ENCODE measurements at places on chromosomes 3 and 15.

GRCh38 chr15:85723960-85724945 is 70.5 kb downstream of the KLHL25 start:
- no peak for DNase-seq

GRCh38 chr3:9646800-9647152 is 2.5 kb upstream of the MTMR14 start:
- no peak for DNase-seq

GRCh38 chr15:71411538-71412482 is 296.5 kb downstream of the THSD4 start:
- DNase-seq = no peak

GRCh38 chr15:97623091-97623661 is 337.3 kb upstream of the ARRDC4 start:
- no peak for DNase-seq

GRCh38 chr15:36755341-36756000 is 176.0 kb downstream of the CDIN1 start:
- no peak for DNase-seq

GRCh38 chr3:59254433-59254832 is 204.6 kb upstream of the CFAP20DC start:
- no peak for DNase-seq

GRCh38 chr3:23920151-23920655 is 3.3 kb downstream of the RPL15 start:
- DNase-seq = no peak

- DNase-seq = no peak
Observed at GRCh38 chr15:52645916-52646315, 33.3 kb downstream of the ATOSA start.

GRCh38 chr3:132318451-132318850 is 1.2 kb downstream of the ACP3 start:
- no peak for DNase-seq

DNA sequence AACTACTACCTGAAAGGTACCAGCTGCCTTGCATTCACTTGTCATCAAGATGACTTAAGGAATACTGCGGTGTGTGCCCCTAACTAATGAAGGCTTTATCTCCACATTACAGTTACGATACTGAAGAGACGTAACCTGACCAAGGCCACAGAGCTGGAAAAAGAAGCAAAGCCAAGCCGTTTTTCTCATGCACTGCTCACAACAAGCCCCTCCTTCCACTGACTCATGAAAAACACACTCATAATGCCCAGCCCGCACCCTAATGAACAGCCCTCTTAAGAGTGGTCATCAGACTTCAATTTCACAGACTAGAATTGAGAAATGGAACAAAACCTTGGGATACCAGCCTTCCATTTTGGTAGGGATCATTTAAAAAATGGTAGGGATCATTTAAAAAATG is 11.6 kb downstream of the PSMD6 start:
- no peak for DNase-seq

- no peak for DNase-seq
Observed at GRCh38 chr3:99111235-99111634, 209.7 kb upstream of the DCBLD2 start.

- DNase-seq = no peak
Observed at GRCh38 chr3:56826831-56827722, 25.3 kb upstream of the ARHGEF3 start.

- no peak for DNase-seq
Observed at GRCh38 chr3:59608356-59608755, 558.5 kb upstream of the CFAP20DC start.

- no peak for DNase-seq
Observed at GRCh38 chr3:128051459-128051836, 789 bp upstream of the SEC61A1 start.

DNA sequence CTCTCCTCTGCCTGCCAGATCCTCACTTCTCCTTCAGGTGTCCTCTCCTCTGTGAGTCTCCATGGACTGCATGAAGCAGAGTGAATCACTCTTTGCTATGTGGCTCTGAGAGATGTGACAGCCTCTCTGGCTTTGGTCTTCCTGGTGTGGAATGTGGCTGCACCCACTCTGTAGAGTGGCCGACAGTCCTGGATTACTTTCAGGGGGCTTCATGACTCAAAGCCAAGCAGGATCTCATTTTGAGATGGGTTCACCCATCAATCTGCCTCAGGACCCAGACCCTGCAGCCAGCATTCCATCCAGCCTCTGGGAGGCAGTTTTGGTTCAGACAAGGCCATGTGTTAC is 221.9 kb upstream of the LYSMD4 start:
- DNase-seq = no peak

DNA sequence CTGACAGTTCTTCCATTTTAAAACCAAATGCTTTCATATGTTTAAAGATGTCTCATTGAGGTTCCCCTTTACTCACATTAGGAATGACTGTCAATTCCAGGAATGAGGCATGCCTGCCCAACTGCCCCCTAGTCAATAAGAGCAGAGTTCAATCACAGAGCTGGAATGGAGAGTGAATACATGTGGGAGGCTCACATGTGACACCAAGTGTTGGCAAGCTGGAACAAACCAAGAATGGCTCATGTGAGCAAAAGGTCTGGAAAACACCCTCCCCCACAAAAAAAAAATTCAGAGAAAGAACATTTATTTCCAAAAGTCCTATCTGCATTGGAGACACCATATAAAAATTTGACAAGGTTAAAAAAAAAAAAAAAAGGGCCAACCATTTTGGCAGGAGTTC is 3.7 kb downstream of the PBRM1 start:
- DNase-seq = no peak

- no peak for DNase-seq
Observed at GRCh38 chr15:100571592-100572167, 30.3 kb downstream of the LINS1 start.

DNA sequence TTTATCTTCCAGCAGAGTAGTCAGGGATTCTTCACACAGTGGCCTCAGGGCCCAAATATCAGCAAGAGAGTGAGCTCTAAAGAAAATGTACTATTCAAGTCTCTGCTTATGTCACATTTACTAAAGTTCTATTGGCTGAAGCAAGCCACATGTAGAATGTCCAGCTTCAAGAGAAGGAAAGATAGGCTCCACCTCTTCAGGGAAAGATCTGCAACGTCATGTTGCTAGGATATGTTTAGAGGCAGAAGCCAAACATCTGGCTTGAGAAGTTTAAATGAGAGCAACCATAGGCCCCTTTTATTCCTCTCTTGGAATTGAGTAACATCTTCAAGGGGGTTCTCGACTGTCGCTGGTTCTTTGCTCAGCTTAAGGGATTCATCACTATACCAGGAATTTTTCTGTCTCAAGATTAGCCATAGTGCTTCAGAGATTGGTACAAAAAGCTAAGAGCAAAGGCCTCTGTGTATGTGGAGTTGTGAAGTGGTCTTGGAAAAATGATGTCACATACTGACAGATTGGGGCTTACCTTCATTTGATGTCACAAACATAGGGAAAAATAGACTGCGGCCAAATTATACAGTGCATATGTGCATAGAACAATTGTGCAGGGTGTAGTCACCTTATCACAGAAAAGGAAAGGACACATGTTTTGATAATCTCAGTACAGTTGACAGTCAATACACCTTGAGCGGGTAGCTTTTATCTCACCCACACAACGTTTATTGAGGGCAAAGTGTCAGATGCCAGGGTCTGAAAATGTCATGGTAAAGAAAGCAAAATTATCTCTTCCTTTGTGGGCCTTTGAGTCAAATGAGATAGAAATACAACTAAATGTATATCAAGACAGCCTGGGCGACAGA is 11.3 kb upstream of the THRB start:
- DNase-seq = no peak

DNA sequence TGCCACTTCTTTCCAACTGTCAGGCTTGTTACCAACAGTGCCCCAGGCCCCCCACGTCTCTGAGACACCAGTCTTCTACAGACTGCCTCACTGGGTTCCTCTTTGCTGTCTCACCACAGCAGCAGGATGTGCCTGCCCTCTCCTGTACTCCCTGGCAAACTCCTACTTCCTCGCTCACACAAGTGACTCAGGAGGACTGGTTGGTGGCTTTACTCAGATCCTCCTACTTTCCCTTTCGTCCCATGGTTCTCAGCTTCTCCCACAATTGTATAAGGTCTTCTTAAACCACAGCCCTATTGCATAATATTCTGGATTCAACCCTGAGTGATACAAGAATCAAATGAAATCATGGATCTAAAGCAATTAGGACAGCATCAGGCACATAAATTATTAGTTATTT is 246.6 kb upstream of the PROK2 start:
- DNase-seq = no peak

- no peak for DNase-seq
Observed at GRCh38 chr15:42549032-42549491, 424 bp downstream of the HAUS2 start.

- DNase-seq = no peak
Observed at GRCh38 chr3:157669416-157669815, 166.2 kb upstream of the VEPH1 start.

DNA sequence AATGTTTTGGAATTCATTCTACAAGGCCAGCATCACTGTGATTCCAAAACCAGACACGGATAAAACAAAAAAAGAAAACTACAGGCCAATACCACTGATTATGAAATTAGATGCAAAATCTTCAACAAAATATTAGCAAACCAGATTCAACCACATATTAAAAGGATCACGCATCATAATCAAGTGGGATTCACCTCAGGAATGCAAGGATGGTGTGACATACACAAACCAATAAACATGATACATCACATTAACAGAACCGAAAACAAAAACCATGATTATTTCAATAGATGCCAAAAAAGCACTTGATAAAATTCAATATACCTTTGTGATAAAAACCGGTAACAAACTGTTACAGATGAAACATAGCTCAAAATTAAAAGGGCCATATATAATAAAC is 48.9 kb downstream of the DLG1 start:
- no peak for DNase-seq

DNA sequence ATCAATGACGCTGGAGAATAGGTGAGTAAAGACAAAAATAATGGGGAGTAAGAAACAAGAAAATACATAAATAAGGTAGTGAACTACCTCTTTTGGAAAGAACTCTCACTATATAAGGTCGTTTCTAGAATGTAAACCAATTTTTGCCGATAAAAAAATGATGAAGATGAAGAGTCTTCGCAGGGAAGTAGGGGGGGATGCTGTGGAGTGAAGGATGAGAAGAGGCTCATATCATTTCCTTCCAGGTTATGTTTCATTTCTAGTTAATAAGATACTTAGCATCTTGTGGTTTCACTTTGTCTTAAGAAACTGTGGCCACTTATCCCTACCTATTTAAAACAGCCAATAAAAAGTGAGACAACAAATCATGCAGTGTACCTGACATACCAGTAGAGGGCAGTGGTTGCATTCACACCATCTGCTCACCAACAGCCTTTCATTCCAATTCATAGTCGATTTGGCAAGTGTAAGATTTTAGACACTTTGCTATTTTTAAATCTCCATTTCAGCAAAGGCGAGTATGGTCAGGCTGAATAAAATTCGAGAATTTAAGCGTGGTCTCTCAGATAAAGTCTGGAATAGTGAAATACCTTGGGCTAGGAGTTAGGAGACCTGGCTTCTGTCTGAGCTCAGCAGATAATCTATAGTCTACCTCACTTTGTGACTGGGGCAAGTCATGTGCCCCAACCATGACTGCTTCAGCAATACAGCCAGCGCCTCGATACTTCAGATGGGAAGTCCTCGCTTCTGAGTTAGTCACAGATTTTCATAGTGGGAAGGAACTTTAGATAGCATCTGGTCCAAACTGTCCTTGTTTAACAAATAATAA is 28.9 kb upstream of the ICE2 start:
- DNase-seq = no peak

- DNase-seq = no peak
Observed at GRCh38 chr15:77830051-77830468, 197.3 kb upstream of the LINGO1 start.
